ENCODE measurements at places on chromosomes 2 and 18.

GRCh38 chr2:134232461-134232860 lies 21.4 kb upstream of the MGAT5 start:
- no peak for DNase-seq

GRCh38 chr18:44803019-44803650 lies 122.4 kb downstream of the SETBP1 start:
- peak; percentile 69 for DNase-seq

DNA sequence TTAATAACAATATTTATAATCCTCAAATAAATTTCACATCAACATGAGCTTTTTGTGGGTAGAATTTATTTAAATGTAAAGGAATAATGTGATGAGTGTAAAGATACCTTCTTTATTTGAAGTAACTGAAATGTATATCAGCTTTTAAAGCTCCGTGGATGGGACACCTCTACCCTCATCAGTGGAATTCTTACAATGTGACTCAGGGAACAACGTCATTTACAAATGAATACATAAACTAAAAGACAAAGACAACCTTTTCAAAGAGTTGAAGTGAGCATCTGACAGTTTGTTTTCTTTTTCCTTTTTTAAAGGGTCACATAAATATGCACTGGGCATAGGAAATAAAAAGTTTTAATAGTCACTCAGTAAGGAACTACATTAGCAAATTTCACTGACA lies 1127.0 kb upstream of the CRIM1 start:
- DNase-seq: no peak

- no peak for DNase-seq
These were observed 94.0 kb upstream of the SULT1C3 start for GRCh38 chr2:108145557-108146326.

DNA sequence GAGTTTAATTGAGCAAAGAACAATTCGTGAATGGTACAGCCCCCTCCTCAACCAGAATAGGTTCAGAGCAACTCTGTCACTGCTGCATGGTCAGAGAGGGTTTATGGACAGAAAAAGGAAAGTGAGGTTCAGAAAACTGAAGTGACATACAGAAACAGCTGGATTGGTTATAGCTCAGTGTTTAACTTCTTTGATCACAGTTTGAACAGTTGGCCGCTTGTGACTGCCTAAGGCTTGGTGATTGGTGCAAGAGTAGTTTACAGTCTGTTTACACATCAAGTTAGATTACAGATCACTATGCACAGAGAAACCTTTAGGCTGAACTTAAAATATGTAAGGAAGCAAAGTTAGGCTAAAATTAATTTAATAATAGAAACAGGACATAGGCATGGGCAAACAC lies 459.2 kb downstream of the KCNJ3 start:
- DNase-seq: no peak

GRCh38 chr2:150391779-150392178 lies 95.7 kb downstream of the RND3 start:
- no peak for DNase-seq

- no peak for DNase-seq
These were observed 515 bp upstream of the PLEKHB2 start for GRCh38 chr2:131104487-131105155.

- no peak for DNase-seq
These were observed 272.1 kb downstream of the GBX2 start for GRCh38 chr2:235896061-235896460.

DNA sequence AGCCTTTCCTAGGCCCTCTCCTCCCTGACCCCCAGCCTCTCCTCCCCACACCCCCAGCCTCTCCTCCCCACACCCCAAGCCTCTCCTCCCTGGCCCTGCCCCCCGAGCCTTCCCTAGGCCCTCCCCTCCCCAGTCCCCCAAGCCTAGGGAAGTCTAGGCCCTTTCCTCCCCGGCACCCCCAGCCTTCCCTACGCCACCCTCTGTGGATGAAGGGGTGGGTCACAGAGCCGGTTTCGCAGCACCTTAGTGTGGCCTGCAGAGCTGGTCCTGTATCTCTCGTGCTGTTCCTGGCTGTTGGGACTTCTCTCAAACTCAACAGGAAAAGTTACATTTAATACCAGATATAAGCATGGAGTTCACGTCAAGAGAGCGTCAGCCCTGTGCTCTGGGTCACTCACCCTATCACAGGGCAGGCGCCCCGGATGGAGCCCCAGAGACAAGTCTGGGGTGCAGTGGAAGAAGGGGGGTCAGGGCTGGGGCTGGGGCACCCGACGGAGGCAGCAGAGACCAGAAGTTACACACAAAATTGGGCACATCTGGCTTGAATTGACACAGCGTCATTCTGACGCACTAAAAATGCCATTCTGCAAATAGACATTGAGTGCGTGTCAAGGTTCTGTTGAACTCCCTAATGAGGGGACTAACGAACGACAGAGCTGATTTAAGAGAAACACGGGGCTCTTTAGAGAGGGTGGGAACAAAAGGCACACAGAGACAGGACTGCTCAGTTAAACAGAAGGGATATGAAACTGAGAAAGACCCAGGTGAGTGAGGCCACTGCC lies 24.0 kb downstream of the KCNIP3 start:
- DNase-seq: no peak

DNA sequence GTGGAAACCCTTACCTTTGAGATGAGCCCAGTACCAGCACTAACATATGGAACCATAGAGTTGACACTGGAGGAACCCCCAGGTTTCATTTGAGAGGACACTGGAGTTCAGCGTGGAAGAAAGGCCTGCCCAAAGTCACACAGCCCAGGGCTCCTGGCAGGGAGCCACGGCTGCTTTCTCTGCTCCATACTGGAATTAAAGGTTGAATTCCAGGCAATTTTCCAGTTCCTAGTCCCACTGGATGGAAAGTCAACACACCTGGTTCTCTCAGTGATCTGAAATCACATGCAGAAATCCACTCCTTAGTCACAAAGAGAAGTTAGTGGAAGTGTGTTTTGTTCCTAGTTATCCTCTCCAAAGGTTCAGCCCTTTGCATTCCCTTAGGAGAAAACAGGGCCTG lies 336.1 kb upstream of the SKOR2 start:
- DNase-seq: peak; percentile 39

DNA sequence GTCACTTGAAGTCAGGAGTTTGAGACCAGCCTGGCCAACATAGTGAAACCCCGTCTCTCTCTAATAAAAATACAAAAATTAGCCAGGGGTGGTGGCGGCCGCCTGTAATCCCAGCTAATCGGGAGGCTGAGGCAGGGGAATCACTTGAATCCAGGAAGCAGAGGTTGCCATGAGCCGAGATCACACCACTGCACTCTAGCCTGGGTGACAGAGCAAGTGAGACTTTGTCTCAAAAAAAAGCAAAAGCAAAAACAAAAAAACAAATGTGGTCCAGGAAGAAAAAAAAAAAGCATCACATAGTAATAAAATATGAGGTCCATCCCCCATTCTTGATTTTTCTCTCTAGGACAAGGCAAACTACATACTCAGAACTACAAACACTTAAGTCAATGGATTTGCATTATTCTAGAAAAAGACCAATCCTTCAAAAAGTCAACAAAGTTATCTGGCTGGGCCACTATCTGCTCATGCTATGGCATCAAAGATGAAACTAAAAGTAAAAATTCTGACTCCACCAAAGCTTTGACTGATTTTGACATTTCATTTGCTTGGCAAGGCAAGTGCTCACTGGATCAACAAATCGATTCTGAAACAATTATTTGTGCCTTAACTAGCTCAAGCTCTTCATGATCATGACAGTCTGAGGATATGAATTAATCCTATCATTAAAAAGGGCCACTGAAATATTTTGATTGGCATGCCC lies 28.4 kb downstream of the MEX3C start:
- DNase-seq: no peak

GRCh38 chr2:150425121-150425955 lies 62.1 kb downstream of the RND3 start:
- no peak for DNase-seq

Data from prostate gland (tissue), 2 donors.